ENCODE measurements at places on chromosomes 4 and X.

GRCh38 chr4:107196312-107196711 is 160.2 kb upstream of the DKK2 start:
- no peak for DNase-seq

GRCh38 chr4:188826393-188826792 is 687.2 kb downstream of the TRIML1 start:
- no peak for DNase-seq

GRCh38 chrX:39577206-39577984 is 520.4 kb downstream of the BCOR start:
- no peak for DNase-seq

DNA sequence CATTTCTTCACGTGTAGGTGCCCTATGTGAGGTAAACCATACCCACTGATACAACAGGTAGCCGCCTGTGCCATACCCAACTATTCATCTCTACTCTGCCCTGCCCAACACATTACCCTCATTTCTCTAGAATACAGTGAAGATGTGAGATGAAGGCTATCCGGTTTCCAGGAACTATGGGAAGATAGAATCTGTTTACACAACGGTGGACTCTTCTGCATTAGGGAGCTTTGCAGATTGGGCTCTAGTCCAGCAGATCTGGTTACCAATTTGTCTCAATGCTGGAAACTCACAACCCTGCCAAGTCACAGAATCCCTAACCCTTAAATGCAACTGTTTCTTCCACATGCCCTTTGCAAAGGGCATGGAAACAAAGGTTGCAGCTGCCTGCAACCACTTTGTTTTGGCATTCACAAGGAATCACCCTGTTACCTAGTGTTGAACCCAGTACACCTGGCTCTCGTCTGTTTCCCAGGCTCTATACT is 6.4 kb upstream of the SLAIN2 start:
- DNase-seq, result no peak

- DNase-seq, result no peak
Observed at GRCh38 chr4:40190465-40190864, 6.4 kb upstream of the RHOH start.
